ENCODE measurements at places on chromosomes 6 and 20.

GRCh38 chr6:90464507-90464906, 122.4 kb downstream of the MAP3K7 start:
- DNase-seq: no peak

DNA sequence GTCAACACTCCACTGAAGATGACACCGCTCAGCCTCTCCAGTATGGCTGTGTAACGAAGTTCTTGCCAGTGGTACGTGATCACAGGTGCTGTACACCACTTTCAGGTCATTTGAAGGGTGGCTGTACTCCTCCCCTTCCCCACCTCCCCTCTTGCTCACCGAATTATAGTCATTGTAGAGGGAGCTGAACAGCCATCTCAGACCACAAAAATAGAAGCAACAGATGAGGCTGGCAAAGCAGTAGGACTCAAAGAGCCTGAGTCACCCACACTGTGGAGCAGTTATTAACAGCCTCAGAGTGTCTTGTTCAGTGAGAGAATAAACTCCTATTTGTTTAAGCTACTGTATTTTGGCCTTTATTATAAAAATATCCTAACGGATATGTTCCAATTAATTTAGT, 192.5 kb upstream of the MCHR2 start:
- no peak for DNase-seq

- no peak for DNase-seq
Observed at GRCh38 chr6:129276986-129277385, 394.0 kb downstream of the LAMA2 start.

DNA sequence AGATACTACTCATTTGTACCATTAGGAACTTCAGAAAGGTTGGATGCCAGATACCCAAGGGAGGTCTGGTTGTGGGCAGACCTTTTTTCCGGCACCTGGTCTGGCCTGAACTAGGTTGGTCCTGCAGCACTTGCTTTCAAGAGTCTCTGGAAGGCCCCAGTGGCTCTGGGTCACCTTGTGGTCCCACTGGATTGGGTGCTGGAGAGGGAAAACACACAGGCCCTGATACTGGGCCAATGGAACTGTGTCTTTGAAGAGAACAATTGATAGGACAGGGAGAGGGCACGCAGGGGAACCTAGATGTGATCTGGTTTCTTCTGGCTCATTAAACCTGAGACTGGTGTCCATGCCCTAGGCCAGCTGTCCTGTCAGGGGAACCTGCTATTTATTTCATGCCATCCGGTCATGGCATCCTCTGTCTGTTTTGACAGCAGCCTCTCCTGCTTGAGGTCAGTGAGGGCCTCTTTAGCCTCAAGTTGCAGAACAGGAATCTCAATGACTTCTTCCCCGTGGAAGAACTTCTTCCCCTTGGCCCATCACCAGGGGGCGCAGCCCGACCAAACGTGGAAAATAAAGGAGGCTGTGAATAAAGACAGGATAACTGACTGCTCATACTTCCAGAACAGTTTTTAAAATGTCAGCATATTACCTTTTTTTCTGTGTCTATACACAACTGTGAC, 25.0 kb downstream of the TAF8 start:
- peak; percentile 81 for DNase-seq

DNA sequence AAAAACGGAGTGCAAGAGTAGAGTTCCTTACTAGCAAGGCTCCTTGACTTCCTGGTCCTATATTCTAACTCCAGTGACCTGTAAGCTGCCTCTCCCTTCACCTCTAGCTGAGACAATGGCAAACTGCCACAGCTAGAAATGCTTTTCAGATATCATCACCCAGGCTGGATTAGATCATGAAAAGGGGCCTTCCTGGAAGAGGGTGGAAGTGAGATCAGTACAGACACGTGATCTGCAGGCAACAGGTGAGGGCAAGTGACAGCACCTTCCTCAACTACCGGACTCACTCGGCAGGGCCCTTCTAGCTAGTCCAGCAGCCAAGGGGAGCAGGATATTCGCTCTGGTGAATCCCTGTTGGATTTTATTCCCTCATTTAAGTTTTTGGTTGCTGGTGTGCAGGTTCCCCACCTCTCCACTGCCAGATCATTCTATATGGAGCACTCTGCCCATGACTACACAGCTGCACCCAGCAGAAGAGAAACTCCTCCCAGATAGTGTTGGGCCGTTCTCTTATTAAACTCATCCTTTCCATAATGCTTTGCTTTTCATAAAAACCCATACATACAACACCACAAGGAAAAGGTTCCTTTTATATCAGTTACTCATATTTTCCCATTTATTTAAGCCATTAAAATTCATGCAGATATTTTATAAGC, 26.4 kb upstream of the FAM83C start:
- no peak for DNase-seq

GRCh38 chr20:18056174-18057100, 1.3 kb downstream of the OVOL2 start:
- peak; percentile 68 for DNase-seq

DNA sequence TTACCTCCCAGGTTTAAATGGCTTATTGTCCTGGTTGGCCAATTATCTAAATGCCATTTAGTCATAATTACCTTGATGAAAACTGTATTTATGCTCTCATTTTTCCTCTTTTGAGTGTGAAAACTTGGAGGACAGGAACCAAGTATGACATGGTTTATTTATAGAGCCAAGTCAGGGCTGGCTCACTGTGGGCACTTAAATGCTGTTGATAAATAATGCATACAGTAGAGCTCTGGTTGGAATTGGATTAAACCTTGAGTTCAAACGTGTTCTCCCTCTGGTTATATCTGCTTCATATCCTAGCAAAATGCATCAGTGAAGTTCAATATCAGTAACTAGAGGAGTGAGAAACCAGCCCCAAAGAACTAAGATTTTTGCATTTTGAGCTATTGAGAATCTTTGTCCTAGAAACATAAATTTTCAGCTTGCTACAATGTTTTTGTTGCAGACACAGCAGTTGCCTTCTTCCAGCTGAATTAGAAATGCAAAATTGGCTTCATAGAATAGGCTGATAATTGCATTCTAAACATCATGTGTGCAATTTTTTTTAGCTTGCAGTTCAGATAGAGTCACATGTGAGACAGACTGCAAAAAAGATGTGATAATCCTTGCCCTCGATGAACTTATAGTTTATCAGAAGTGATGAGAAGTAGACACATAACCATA, 255.8 kb downstream of the BTBD3 start:
- DNase-seq: no peak

- DNase-seq: no peak
Observed at GRCh38 chr20:40232756-40233155, 456.3 kb downstream of the MAFB start.

All from ecto neural progenitor cell (in vitro differentiated cells).